Uterus (tissue), 4 donors: ENCODE measurements at places on chromosomes 12 and 14.

GRCh38 chr14:89359477-89360222 is 57.4 kb downstream of the FOXN3 start:
- peak; percentile 64 for DNase-seq

DNA sequence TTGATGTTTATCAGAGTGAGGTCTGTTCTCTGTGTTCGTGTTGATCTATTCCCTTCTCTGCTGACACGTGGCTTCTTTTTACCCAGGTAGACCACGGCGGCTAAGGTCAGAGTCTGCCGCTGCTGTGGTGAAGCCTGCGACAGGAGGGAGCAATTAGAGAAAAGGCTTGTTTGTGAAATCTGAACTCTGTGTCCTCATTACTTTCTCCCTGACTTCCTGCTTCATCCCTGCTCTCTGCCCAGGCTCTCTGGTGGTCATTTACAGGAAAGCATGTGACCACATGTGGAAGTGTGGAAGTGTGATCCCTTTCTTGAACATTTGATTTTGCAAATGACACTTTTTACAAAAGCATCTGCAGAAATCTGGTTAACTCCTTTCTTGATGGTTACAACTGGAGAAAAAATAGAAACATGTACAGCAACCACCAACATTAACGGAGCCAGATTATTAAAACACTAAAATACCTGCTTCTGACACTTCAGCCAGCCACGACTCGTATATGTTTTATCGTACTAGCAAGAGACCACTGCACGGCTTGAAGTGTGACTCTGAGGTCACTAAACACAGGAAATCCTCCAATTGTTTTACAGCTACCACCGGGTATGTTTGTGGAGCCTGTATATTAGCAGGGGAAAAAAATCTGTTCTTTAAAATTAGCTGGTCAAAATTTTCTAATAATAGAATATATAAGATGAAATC is 388.6 kb upstream of the TMPO start:
- DNase-seq, result no peak

DNA sequence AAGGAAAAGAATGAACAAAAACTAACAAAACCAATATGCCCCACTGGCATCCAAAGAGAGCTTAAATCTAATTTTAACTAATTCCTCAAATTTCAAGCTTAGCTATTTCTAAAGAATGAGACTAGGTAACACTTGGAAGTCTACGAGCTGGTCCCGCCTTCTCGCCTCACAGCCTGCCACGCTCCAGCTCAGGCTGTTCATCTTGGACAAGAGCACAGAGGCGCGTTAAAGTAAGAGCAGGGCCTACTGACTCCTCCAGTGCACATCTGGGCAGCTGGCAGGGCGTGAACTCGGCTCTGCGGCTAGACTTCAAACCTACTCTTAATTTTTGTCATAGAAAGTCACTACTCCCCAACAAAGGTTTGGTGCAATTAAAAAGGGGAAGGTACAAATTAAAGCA is 64.6 kb downstream of the DICER1 start:
- DNase-seq, result no peak

DNA sequence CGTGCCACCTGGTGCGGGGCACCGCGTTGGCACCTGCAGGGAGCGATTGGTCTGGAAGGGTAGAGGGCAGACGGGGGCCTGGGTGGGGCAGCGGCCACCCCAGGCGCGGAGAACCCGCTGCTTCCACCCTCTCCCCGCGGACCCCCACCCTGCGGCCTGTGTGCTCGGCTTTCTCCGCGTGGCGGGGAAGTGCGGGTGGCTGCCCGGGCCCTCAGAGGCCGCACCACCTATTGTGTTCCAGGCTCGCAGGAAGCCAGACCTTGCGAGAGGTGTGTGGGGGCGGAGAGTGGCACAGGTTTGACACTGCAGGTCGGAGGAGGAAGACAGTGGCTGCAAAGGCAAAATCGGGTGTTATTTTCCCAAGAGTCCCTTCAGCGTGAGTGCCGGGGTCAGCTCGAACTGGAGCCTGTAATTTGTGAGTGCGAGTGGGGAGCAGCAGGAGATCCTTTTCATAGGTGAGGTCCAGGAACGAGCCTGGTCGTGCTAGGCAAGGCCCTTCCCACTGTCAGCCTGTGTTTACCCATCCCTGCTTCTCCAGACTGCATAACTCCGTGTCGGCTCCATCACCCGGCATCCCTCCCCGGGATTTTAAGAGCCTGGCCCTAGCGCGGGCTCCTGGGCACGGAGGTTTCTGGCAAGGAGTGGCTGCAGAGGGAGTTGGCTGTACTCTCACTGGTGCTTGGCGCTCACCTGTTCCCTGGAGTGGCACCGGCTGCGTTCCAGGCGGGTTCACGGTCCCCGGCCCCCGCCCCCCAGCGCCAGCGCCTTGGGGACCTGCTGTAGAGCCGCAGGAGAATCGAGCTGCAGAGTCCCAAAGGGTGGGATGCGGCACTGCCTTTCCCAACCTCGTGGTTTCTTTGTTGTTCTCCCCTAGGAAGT is 935 bp downstream of the TBC1D30 start:
- no peak for DNase-seq

GRCh38 chr12:53733807-53734200 is 6.6 kb upstream of the CALCOCO1 start:
- DNase-seq, result no peak

GRCh38 chr14:47843236-47843635 is 167.8 kb upstream of the MDGA2 start:
- no peak for DNase-seq

- DNase-seq, result no peak
These were observed 664.3 kb upstream of the TBX3 start for GRCh38 chr12:115348301-115348700.

DNA sequence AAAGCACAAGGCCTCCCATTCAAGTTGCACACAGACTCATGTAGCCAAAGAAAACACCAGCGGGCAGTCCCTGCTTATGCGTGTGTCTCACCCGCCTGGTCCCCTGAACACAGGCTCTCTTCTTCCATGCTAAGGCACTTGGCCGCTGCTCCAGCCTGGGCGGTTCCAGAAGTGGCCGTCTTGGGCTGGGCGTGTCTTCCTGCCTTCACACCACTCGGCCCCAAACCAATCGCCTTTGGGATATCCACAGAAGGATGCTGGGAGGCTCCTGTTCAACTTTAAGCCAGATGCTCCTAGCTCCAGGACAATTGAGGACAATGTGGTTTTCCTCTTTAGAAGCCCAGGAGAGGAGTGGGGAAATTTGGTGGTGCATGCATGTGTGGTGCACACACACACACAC is 2.2 kb downstream of the SCARB1 start:
- DNase-seq, result no peak

- DNase-seq, result peak; percentile 17
These were observed 3.0 kb downstream of the TNFAIP2 start for GRCh38 chr14:103126088-103126872.

DNA sequence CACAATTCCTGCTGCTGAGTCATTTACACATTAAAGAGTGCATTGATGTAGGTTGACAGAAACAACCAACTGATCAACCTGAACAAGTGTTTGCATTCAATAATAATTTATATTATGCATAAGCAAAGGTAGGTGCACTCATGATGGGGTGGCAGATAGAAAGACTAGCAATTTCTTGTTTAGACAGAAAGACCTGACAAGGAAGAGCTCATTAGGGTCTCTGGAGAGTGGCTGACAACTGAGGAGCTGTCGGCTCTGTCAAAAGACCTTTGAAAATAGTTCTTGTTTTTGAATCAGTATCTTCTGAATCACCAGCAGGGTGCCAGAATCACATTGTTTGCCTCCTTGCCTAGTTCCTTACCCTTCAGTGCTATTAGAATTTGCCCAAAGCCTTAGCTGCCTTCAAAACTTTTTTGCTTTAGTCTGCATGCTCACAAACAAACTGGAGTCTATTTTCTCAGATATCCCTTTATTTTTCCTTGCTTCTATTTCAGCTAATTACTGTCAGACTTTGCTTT is 234.7 kb downstream of the BTG1 start:
- no peak for DNase-seq

GRCh38 chr12:12997156-12997555 is 2.9 kb downstream of the HEBP1 start:
- no peak for DNase-seq

GRCh38 chr14:55973285-55973800 is 144.9 kb upstream of the PELI2 start:
- no peak for DNase-seq

- no peak for DNase-seq
These were observed 16.5 kb downstream of the TMEM30B start for GRCh38 chr14:61264651-61265050.

DNA sequence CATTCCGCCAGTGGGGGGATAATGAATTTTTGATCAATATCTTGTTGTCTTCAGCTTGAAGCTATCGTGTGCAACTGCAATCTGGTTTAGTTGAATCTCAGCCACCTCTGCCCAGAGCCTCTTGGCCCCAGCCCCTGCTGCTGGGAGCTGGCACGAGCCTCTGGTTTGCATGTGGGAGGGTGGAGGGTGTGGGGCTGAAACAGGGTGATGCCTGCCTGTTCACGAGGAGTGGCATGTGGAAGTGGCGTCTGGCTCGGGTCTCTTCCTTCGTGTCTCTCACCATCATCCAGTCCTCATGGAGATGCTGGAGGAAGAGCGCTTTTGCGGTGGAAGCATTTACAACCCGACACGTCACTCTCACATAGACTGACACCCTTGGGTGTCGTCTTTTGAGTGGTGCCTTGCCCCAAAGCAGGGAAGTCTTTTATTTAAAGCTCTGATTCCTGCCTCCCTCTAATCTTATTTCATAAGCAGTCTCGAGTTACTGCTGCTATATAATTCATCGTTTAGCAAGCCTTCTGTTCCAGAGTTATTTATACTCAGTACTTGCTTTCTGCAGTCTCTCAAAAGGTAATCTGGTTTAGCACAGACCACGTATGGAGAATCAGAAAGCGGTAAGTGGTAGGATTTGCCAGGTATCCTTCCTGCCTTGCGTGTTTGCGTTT is 64.5 kb downstream of the AACS start:
- DNase-seq, result no peak

DNA sequence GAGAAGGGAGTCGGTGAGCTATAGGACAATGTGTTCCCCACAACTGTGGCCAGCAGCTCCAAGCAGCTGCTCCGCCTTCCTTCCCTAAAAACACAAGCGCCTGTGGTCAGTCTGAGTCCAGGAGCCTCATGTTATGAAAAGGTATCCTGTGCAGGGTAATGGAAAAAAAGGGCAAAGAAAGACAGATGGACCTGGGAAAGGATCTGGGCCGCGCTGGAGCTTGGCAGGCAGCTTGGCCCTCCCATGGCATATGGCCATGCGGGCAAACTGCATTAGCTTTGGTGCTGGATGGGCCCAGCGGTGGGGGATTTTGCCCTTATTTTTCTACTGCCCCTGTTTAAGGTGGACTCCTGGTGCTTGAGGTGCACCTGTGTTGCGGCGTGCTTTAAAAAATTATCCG is 23.7 kb upstream of the CHST11 start:
- no peak for DNase-seq

GRCh38 chr12:66848967-66849366 is 170.1 kb upstream of the GRIP1 start:
- DNase-seq, result no peak

GRCh38 chr14:38129705-38130104 is 78.0 kb upstream of the SSTR1 start:
- DNase-seq, result no peak

DNA sequence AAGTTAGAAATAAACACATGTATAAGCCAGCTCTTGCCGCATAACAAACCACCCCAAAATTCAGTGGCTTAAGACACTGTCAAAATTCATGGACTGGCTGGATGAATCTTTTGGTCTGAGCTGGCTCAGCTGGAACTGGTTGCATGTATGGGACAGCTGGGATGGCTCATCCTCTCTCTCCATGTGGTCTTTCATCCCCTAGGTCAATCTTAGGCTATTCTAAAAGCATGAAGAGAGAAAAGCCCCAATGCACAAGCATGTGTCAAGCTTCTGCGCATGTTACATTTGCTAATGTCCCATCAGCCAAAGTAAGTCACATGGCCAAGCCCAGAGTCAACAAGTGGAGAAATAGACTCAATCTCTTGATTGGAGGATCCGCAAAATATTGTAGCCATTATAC is 71.0 kb downstream of the DRAM1 start:
- DNase-seq, result no peak

DNA sequence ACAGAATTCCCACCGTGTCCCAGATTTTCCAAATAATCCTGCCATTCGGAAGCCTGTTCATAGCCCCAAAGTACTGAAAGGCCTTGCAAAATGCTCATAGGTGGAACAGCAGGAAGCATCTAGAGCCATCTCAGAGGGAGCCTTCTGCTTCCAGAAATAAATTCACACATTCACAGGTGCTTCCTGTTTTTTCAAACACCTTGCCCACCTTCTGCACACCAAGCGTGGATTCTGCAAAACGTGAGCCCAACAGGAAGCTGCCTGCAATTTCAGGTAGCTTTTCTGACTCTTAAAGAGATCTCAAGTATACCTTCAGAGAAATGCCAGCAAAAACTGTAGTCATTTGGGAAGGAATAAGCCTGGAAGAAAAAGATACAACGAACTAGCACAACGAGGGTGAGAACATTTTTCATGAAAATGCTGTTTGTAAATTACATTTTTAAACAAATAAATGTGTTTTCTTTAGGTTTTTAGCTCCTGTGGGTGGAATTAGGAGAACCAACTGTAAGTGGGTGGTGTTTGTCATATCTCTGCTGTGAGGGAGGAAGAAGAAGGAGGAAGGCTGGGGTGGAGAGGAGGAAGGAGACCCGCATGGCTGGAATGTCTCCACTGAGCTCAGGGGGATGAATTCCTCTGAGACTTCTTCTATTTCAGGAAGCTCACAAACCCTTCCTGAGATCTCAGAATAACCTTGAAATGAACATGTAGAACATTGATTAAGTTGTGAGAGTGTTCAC is at the start of gene IFNG-AS1:
TSS of gene IFNG-AS1 (plus strand) at position 264 of the 737 bp plus-strand sequence.
- no peak for DNase-seq

- DNase-seq, result no peak
These were observed 686.0 kb downstream of the NOVA1 start for GRCh38 chr14:25911831-25912230.

DNA sequence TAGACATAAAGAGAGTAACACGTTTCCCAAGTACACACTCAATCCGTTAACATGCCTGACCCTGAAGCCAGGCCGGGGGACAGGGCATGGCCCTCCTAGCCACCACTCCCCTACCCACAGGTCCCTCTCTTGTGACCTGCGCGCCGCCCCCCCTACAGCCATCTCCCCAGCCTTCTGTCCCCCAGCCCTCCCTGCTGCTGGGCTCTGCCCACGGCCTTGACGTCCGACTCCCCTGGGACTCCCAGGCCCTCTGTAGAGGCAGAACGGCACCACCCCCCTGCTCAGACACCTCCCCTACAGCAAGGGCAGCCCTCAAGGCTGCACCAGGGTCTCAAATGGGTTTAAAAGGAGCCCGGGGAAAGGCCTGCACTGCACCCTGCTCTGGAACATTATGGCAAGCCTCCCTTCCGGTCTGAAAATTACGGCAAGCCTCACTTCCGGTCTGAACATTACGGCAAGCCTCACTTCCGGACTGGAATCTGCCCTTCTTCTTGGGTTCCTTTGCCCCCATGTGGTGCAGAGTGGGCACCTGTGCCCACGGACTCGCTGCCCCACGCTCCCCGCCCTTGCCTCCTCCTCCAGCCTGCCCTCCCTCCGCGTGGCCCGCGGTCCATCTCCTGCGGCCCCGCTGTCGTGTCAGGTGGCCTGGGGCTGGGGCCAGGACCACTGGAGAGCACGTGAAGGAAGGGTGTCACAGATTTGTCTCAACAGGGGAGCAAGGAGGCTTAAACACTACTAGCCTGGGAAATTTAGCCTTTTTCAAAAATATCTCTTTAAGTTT is 77.6 kb downstream of the MOK start:
- no peak for DNase-seq

- no peak for DNase-seq
These were observed 120.7 kb upstream of the SCAF11 start for GRCh38 chr12:46110928-46111699.
